ENCODE measurements at places on chromosomes 5 and 9.
A peak's percentile ranks its signal among the peaks of the same experiment; 100 is the strongest.

DNA sequence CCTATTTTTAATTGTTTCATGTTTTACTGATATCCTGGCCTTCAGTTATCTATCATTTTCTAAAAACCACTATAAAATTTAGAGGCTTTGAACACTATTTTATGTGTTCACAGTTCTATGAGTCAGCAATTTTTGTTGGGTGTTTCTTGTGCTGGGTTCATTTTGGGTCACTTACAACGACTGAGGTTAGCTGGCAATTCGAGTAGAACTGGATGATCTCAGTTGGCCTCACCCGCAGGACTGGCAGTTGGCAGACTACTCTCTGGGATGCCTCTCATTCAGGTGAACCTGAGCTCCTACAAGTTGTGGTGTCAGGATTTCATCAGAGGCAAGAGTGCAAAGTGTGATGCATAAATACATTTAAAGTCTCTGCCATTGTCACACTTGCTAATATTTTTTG lies 151.0 kb upstream of the PAPPA start:
- DNase-seq, result no peak

GRCh38 chr5:101605700-101606099 lies 690.4 kb downstream of the SLCO4C1 start:
- no peak for DNase-seq

GRCh38 chr5:157860898-157861890 lies 2.2 kb upstream of the CLINT1 start:
- no peak for DNase-seq

DNA sequence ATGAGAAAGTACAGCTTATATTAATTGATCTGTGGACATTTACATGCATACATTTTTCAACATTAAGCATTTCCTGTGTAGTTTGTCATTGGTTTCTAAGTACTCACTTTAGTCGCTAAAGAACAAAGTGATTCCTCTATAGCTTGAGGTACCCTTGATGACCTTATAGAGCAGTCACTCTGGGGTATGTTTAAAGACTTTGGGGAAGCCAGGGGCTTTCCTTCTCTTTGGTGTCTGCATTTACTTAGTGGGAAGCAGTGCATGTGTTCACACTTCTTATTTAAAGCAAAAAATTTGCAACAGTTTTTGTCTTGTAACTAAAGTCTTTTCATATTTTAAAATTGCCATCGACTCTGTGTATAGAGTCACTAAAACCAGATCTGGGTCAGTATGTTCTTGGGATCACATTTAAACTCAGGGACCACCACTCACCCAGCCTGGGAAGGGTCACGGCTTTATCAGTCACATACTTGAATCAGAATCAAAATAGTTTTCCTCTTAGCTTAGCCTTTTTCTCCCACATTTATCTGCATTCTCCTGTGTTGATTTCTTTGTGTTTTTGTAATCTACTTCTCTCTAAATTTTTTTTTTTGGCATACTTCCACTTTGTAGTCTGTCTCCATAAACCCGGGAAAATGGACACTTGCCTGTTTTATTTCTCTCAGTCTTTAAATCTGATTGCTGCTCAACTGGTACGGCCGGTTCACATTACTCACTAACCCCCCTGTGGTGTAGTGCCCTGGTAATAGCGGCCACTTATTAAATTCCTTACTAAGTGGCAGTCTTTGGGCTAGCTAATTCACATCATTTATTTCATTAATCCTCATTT lies 143.9 kb upstream of the FBN2 start:
- DNase-seq, result no peak

DNA sequence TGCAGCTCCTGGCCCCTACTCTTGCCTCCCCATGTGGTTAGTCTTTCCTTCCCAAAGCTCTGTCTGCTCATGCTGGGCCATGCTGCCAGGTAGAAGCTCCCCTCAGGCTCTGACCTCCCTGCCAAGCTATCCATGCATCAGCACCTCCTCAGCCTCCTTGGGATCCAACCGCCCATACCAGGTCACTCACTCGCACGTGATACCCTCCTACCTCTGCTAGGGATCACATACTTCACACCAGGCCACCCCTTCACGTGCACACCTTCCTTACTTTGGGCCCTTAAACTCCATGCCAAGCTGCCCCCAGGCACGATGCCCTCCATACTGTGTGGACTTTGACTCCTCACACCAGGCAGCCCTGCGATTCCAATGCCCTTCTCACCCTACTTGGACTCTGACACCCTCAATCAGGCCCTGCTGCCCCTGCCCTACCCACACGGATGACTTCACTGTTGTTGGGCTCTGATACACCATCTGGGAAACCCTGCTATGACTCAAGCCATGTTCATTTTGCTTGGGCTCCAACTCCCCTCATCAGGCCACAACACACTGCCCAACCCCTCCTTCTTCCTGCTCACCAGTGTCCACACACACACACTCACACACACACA lies 34.1 kb downstream of the ZNF483 start:
- DNase-seq, result no peak

DNA sequence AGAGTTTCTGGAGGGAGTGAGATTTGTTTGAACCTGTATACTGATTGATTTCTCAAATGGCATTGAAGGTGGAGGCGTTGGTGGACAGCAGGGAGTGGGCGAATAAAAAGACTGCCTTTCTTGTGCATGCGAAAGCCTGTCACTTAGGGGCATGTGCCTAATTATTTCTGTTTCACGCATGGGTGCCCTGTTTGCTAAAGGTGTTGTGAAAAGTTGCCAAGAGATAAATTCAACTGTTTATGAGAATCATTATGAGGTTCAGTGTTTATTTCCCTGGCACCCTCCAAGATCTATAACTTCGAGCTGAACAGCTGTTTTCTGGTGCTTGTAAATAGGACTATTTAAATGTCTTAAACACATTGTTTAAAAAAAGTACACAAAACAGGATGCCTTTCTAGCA lies 67.4 kb upstream of the DMRTA1 start:
- peak; percentile 43 for DNase-seq

DNA sequence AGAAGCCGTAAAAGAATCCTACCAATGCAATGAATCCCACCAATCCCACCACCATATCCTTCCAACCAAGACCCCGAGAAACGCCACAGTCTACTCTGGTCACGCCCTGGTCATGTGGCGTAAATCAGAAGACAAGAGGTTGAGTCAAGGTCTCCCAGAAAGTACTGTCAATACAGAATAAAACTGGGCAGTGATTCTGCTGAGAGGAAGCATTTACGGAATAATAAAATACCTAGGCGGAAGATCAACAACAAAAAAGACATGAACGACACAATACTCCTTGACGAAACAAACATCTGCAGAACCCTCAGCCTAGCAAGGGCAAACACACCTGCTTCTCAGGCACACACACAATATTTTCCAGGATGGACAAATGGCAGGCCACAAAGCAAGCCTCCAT lies 62.8 kb downstream of the GOLM1 start:
- DNase-seq, result peak; percentile 86

GRCh38 chr5:163789870-163790269 lies 284.5 kb downstream of the MAT2B start:
- no peak for DNase-seq

DNA sequence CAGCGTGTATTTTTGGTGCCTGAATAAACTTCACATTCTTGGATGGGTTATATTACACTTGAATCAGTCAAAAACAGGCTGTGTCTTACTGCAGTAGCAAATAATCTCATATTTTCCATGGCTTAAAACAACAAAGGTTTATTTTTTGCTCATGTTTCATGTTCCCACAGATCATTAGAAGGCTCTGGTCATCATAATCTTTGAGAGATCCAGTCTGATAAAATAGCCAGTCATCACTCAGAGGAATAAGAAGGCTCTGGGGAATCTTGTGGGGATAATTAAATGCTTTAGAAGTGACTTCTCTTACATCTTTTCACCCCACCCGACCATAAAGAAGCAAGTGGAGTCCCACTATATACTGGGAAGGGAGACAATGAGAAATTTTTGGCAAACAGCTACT lies 417.7 kb downstream of the PSAT1 start:
- no peak for DNase-seq

- DNase-seq, result no peak
Observed at GRCh38 chr9:15101095-15101494, 190.9 kb upstream of the FREM1 start.

DNA sequence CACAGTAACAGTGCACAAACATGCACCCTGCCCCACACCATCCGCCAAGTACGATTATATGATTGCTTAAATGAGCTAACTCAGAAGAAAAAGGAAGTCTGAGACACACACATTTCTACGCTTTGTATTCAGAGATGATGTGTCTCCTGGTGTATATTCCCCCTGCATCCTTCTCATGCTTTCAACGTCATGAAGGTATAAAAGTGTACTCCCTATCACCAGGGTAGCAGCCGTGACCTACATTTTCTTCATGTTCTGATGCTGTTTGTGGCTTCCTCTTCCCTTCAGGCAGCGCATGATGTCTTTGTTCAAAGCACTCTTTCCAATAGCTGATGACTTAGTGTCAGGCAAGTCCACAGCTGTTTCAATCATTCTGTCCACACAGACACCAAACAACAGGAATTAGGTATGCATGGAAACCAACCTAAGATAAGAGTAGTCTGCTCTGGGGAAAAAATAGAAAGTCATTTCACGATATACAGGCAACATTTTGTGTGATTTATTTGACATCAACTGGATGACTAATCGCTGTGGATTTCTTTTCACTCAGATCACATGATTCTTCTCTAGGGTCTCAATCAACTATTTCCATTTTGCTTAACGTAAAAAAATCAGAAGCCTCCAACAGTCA lies 269.4 kb upstream of the PTGER4 start:
- no peak for DNase-seq

DNA sequence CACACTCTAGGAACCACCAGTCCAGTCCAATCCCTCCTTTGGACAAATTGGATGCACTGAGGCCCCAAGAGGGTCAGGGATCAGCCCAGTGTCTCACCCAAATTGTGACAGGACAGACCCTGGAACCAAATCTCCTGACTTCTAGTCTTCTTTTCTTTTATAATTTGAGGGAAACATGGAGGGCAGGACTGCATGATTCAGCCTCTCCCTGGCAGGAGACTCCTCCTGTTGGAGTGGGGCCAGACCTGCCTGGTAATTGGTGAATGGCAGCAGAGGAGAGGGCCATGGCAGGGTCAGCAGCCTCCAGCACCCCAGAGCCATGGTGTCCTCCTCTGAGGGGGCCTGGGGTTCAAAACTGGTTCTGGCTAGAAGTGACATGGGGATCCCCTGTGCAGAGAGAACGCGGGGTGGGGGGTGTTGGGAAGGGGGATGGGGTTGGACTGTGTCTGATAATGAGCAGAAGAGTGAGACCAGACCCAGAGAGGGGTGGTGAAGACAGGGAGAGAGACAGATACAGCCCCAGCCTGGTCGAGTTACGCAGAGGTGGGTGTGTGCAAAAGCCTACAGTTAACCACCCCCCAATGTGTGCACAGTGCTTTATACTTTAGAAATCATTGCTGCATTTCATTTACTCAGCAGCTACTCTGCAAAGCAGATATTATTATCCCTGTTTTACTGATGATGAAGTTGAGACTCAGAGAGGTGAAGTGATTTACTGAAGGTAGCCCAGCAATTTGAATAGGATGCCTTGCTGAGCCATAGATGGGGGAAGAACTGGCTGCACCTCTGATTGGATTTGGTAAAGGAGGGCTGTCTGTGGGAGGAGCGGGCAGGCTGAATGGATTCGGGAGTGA lies 3.8 kb upstream of the SYNPO start:
- no peak for DNase-seq

DNA sequence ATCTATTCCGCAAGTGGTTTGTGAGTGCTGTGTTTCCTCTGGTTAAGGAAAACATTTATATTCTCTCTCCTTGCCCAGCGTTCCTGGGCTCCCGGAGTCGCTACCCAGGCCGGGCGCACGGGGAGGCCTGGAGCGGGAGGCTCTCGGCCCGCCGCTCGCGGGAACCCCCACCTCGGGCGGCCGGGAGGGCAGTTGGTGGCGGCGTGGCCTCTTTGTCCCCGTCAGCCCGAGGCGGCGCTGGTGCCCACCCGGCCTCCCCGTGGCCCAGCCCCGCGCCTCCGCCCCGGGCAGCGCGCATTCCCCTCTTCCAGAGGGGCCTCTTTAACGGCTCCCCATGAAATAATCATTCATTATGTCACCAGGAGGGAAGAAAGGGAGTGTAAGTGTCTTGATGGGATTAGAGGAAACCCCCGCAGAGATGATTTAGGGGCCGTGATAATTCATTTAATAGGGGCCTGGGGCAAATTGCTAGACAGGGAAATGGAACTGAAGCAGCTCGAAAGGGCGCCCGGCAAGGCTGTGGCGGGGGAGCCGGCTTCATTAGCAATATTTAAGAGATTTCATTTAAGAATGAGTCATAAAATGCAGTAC lies 181.9 kb upstream of the TBCA start:
- DNase-seq, result no peak

GRCh38 chr9:73154271-73154670 lies 2.6 kb downstream of the ANXA1 start:
- DNase-seq, result no peak

- no peak for DNase-seq
Observed at GRCh38 chr9:108634672-108635462, 220.9 kb downstream of the ACTL7B start.

GRCh38 chr5:174690271-174690670 lies 34.1 kb upstream of the MSX2 start:
- no peak for DNase-seq

DNA sequence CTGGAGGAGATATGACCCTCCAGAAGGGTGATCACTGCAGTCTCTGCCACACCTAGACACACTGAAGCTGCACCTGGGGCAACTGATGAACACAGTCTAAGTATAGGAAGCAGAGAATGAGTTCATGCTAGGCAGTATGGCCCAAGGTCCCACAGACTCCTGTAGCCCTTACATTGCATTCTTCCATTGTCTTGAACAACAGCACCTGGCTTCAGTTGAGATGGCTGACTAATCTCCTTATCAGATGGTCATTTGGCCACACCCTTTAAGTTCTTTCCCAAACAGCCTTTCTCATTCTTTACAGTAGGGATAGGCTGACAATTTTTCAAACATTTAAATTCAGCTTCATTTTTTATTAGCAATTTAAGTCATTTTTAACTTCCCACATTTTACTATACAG lies 23.1 kb downstream of the CENPK start:
- no peak for DNase-seq

- peak; percentile 24 for DNase-seq
Observed at GRCh38 chr9:76401580-76402354, 7.5 kb upstream of the RFK start.

DNA sequence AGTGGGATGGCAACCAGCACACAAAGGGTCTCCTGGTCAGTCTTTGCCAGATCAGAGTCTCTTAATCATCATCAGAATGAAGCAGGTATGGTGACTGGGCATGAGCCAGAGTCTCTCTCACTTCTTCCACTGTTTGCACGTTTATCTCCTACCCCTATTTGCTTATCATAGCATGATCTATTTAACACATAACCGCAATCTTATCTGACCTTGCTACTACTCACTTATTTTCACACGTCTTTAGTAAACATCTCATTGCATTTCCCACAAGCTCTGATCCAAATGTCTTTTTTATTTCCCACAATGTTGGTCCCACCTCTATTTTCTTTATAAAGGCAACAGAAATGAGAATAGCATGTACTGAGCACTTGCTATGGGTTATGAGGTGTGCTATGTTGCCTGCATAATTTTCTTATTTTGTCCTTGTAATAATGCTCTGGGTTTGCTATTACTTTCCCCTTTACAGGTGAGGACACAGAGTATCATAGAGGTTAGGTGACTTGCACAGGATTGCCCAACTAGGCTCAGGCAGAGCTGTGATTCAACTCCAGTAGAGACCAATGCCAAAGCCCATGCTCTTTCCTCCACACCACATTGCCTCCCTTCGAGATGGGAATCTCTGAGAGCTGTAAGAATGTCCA lies 39.7 kb upstream of the IL7R start:
- no peak for DNase-seq
